ENCODE measurements at places on chromosomes 5 and 9. TPM values are rescaled to one million over a fixed set of nuclear protein-coding genes. Genes with fewer than 3 reads are reported as not detected.
A peak's percentile ranks its signal among the peaks of the same experiment; 100 is the strongest.

HDHD3 gene
- polyA plus RNA-seq: 81.1 TPM

IFNA21 gene
- not detected for polyA plus RNA-seq

GZMA gene
- 5.5 TPM for polyA plus RNA-seq

DRD1 gene
- polyA plus RNA-seq: 0.08 TPM

PCDHB10 gene
- 0.15 TPM for polyA plus RNA-seq

KLF9 gene
- polyA plus RNA-seq: 35.9 TPM

ATP10B gene
- polyA plus RNA-seq: 1.6 TPM

PIP5K1B gene
- 3.2 TPM for polyA plus RNA-seq

C9orf50 gene
- polyA plus RNA-seq: not detected

TAF1L gene
- polyA plus RNA-seq: not detected

IL13 gene
- not detected for polyA plus RNA-seq

RASGEF1C gene
- polyA plus RNA-seq: 0.25 TPM

CCL27 gene
- not detected for polyA plus RNA-seq

PTTG1 gene
- 17.4 TPM for polyA plus RNA-seq

SYNPO gene
- polyA plus RNA-seq: 12.6 TPM

SPATA24 gene
- 8.6 TPM for polyA plus RNA-seq

GRCh38 chr5:141003791-141004611 is 37.7 kb downstream of the PCDHAC2 start:
- DNase-seq: peak; percentile 42

GRCh38 chr9:108323615-108324014 is 532.2 kb downstream of the ACTL7B start:
- DNase-seq: no peak

GRCh38 chr9:109857336-109857735 is 77.3 kb downstream of the PALM2AKAP2 start:
- DNase-seq: no peak

- no peak for DNase-seq
Observed at GRCh38 chr5:39076757-39077728, 2.8 kb upstream of the RICTOR start.

GRCh38 chr5:151015974-151016587 is 4.3 kb upstream of the GPX3 start:
- DNase-seq: no peak

DNA sequence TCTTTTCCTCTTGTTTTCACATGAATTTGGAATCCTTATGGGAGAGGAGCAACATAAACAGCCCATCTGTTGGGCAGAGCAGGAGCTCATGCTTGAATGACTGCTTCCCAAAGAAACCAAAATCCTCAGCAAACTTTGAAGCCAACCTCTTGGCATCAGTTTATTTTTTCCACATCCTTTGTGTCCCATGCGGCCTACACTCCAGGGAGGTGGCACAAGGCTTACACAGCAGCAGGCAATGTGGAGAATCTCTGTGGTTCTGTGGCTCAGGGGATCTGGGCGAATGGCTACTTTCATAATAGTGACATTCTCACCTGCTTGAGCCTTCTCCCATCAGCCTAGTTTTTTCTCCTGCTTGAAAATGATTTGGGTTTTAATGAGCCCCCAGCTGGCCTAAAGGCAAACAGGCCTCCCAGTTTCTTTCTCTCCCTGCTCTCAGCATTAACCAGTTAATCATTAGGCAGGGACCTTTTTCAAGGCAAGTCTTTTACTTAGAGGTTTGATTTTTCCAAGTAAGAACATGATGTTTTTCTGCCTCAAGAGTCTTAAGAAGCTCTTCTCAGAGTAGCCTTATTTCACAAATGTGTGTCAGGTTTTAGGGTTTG is 370.3 kb downstream of the ARHGEF28 start:
- DNase-seq: no peak

DNA sequence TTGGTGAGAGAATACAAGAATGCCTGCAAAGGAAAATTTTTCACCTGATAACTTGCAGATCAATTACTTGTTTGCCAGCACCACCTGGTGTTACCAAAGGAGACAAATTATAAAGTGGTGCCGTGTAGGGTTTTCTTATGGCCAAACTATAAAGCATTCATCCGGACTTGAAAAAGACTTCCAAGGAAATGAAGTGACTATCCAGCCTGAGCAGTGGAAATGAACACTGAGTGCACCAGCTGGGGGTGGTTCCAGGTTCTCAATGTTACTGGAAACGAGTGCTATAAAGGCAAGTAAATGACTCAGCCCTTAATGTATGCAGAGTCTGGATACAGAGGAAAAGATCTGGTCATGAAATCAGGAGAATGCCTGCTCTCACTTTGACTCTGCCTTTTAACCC is 113.1 kb downstream of the DNAH5 start:
- DNase-seq: no peak

- no peak for DNase-seq
Observed at GRCh38 chr5:80417973-80418372, 10.1 kb downstream of the ZFYVE16 start.

GRCh38 chr5:180815293-180815917 is 12.8 kb upstream of the MGAT1 start:
- no peak for DNase-seq

- DNase-seq: no peak
Observed at GRCh38 chr5:150419630-150420270, 7.0 kb upstream of the CD74 start.

GRCh38 chr5:118628660-118629354 is 359.5 kb downstream of the DTWD2 start:
- DNase-seq: peak; percentile 27

GRCh38 chr9:5873439-5873838 is 17.2 kb upstream of the MLANA start:
- no peak for DNase-seq

GRCh38 chr9:73869264-73869663 is 627.9 kb upstream of the RORB start:
- peak; percentile 27 for DNase-seq

DNA sequence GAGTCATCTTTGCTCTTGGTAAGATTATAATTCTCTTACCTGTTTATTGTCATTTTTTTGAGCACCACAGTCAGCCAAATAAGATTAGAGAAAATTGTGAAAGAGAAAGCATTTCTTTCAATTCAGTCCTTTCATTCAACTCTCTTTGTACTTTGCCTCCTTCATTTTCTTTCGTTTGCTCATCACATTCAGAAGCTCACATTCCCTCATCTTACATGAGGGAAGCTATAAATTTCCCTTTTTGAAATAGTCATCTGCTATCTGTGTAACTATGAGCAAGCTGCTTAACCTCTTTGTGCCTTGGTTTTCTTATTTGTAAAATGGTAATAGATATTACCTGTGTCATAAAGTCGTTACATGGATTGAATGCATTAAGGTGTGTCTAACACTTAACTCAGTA is 41.4 kb downstream of the PAM start:
- DNase-seq: no peak

Data from stomach (tissue), 19 donors.